ENCODE measurements at places on chromosomes 5 and 9.

DNA sequence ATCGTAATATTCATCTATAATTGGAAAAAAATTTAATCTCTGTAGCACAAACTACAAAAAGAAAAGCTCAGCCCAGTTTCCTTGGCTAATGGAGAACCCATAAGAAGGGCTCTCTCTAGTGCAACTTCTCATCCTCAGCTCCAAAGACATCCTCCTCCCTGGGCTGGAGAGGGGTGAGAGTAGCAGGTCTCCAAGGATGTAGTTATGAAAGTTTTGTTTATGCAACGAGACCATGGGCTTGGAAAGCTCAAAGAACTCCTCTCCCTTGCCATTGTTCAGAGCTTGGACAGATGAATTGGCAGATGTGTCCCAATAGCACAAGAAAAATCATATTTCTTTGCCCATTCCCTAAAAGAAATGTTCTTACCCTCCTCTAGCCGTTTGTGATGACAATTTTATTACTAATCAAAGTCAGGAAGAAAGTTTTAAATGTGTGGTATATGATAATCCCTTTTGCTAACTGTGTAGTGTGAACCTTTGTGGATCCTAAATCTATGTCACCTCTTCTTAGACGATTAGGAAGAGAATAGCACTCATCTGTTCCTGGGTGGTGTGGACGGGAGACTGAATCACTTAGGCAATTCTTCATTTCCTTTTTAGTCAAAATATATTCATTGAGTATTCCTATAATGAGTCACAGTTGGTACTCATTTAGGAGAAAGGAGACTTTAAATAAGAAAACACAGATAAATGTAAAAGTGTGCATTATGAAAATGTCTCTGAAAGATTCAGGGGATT lies 52.2 kb downstream of the GARNL3 start:
- no peak for DNase-seq

DNA sequence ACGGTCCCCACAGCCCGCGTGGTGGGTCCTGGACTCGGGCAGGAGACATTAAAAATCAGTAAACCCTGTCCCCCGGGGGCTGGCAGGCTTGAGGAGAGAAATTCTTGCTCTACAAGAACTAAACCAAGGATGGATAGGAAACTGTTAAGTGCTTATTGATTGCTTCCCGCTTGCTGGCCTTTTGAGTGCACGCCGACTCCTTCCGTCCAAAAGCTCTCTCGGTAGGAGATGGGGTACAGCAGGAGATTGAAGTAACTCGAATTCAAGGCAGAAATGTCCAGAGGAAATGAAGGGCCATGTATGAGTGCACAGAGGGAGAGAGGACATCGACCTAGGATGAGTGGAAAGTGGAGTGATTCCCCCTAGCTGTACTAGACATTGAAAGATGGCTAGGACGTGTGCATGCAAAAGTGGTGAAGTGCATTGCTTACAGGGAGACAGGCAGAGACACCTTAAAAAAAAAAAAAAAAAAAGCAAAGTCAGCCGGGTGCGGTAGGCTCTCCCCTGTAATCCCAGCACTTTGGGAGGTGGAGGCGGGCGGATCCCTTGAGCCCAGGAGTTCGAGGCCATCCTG lies 923 bp downstream of the RECK start:
- DNase-seq = peak; percentile 15

GRCh38 chr5:10621832-10622231 lies 58.0 kb downstream of the ANKRD33B start:
- DNase-seq = no peak

DNA sequence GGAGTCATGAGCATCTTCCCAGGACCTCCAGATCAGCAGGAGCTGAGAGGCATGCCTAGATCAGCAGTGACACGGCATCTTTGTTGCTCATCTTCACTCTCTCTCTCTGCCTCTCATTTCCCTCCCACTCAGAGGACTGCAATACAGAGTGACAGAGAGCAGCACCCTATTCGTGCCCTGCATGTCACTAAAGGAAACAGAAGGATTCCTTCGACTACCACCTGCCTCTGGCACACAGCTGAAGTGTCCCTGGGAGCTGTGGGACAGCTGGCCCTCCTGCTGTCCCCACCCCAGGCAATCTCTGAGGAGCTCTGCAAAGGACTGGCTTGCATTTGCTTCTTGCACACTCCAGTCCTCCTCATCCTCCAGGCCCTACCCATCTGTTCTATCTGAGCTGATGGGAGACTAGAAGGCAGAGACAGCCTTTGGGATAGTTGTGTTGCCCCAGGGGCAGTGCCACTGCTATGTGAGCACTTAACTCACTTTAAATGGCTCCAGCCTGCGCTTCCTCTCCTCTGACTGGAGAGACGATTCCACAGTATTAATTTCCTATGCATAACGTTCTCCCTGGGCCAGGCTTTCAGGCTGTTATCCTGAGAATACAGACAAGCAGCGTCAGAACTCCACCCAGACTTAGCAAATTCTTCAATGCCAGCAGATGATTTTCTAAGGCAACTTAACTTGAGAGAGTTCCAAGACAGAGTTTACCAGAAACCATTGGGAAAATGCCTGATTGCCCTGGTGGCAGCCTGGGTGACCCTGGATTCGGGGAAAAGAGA lies 167.6 kb upstream of the MAP1B start:
- DNase-seq = no peak

- no peak for DNase-seq
Measured at GRCh38 chr5:166200532-166200931, 2090.9 kb upstream of the WWC1 start.

GRCh38 chr9:127353882-127354281 lies 43.1 kb upstream of the SLC2A8 start:
- DNase-seq = no peak

GRCh38 chr9:126371007-126371870 lies 44.6 kb downstream of the MVB12B start:
- no peak for DNase-seq

- DNase-seq = no peak
Measured at GRCh38 chr5:151222790-151223446, 974 bp downstream of the CCDC69 start.

DNA sequence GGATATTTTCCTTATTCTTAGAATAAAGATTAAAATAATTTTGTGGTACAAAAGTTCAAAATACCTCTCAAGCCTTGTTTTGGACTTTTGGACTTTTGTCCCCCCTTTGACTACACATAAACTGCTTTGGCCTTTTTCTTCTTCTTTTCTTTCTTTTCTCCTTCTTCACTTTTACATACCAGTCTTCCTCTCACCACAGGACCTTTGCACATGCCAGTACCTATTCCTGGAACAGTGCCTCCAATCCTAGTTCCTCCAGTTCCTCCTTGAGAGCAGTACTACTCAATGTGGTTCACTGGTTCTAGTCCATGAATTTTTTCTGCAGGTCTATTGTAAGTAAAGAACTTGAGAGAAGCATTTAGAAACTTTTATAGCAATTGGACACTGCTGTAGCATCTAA lies 136.5 kb downstream of the STK32A start:
- DNase-seq = no peak

DNA sequence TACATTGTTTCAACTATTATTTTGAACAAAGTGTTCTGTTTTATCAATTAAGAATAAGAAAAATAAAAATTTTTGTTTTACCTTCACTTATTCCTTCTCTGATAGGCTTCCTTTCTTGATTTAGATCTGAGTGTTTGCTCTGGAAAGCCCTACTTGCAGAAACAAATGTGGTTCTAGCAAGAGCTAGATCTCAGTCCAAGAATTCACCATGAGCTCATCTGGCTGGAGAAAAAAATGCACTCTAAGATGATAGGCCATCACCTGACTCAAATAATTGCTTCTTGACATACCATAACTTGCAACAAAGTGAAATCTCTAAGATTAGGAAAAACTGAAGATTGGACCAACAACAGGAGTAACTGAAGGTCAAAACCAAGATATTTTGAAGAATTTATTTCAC lies 6.3 kb upstream of the RLN2 start:
- no peak for DNase-seq

DNA sequence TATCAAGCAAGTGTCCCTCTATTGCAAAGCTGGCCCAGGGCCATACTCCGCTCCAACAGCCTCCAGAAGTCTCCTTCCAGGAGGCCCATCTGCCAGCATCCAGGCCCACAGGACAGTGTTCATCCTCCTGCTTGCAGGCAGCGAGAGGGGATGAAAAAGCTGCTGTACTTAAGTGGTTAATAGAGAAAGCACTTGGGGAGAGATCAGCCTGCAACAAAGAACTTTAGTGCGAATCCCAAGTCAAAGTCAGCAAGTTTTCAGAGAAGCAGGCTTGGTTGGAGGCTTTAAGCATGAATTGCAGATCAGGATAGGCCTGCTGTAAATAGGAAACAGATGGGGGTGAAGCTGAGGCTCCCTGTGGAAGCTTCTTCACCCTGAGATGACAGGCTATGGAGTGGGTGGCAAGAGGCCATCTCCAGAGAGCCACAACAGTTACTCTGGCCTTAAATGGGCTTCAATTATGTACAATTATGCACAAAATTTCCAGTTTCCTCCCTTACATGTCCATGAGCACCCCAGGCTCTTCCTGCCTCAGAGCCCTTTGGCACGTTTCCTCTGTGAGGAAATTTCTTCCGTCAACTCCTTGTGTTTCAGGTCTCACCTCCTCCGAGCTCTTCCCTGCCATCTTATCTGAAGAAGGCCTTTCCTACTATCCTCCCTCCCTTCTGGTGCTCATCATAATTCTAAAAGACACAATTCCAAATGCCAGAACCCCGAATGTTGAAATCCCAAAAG lies 98.0 kb upstream of the NR3C1 start:
- DNase-seq = no peak

GRCh38 chr5:57368010-57368409 lies 114.6 kb downstream of the ACTBL2 start:
- no peak for DNase-seq

DNA sequence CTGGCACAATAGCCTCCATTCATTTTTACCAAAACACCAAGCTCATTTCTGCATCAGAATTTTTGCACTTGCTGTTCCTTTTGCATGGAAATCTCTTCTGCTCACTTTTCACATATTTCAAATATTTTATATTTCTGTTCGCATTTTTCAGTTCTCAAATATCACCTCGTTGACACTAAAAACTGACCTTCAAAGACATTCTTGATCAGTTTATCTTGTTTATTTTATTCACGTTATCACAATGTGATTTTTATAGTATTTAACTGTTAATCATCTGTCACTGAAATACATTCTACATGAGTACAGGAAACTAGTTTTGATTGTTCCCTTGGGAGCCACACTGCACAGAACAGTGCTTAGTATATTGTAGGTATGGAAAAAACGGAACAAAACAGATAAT lies 29.6 kb downstream of the CDH10 start:
- no peak for DNase-seq

DNA sequence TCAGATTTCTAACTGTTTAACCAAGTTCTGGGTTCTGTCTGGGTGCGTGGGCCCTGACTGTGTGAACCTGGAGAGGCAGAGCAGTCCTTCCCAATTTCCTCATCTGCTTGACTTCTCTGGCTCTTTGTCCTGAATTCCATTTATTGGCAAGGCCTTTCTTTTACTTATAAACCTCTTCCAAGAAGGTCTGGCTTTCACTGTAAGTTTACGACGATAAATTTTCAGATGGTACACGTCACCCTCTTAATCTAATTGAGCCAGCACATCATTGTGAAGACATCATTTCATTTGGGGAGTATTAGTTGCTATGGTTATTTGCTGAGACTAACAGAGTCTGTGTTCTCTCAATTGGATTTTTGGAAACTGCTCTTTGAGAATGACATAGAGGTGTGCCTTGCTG lies 92.4 kb downstream of the ARHGAP26 start:
- no peak for DNase-seq

DNA sequence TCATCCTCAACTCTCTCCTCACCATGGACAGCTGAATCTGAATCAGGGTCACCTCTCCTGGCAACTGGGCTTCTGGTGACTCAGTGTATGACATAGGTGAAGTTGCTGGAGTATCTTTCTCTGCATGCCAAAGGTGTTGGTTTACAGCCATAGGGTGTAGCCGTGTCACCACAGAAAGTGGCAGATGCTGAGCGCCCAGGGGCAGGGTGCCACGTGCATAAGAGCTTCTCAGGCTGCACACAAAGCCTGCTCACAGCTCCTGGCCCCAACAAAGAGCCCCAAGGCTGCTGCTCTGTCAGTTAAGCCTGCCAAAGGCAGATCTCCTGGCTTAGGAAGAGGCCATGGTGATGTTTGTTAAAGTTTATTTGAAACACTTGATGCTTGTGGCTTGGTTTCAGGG lies 297.7 kb upstream of the WWC1 start:
- DNase-seq = no peak

Data from stimulated activated CD4-positive, alpha-beta T cell treated with anti-CD3 and anti-CD28 coated beads, Interleukin-4, amount 100 ng/mL, for 4 hours (primary cell).